ENCODE measurements at places on chromosomes 1 and 21. TPM values are rescaled to one million over a fixed set of nuclear protein-coding genes. Genes with fewer than 3 reads are reported as not detected.

Gene CFHR2
- polyA plus RNA-seq, result not detected

Gene GPR89B
- polyA plus RNA-seq, result 15.0 TPM

Gene TTLL7
- polyA plus RNA-seq, result not detected

Gene DDR2
- 0.43 TPM for polyA plus RNA-seq

Gene TRNP1
- polyA plus RNA-seq, result not detected

Gene TCP10L
- 0.28 TPM for polyA plus RNA-seq

Gene HSD3B1
- polyA plus RNA-seq, result not detected

Gene HES3
- polyA plus RNA-seq, result not detected

Gene SFN
- not detected for polyA plus RNA-seq

Gene RORC
- polyA plus RNA-seq, result 0.26 TPM

Gene PCP4
- not detected for polyA plus RNA-seq

Gene IL22RA1
- not detected for polyA plus RNA-seq

Gene BTF3L4
- 60.1 TPM for polyA plus RNA-seq

Gene CHAF1B
- polyA plus RNA-seq, result 0.36 TPM

Gene CYYR1
- not detected for polyA plus RNA-seq

Gene RHCE
- polyA plus RNA-seq, result 0.30 TPM

Gene GALE
- 8.0 TPM for polyA plus RNA-seq

Gene SON
- polyA plus RNA-seq, result 699 TPM

Gene RNF186
- not detected for polyA plus RNA-seq

Gene NCF2
- 18.1 TPM for polyA plus RNA-seq

Gene MAN1A2
- polyA plus RNA-seq, result 15.4 TPM

Gene LMX1A
- polyA plus RNA-seq, result not detected

Gene MSH4
- polyA plus RNA-seq, result 0.10 TPM

Gene LEFTY1
- polyA plus RNA-seq, result not detected

Gene FCGR1A
- polyA plus RNA-seq, result 0.43 TPM

Gene KCNA2
- polyA plus RNA-seq, result not detected

Gene KIF26B
- polyA plus RNA-seq, result 0.29 TPM
